Hematopoietic multipotent progenitor cell treated with erythropoietin and hydrocortisone succinate and interleukin-3 and kit ligand, for 8 days (in vitro differentiated cells): ENCODE measurements at places on chromosomes 1 and 21.

GRCh38 chr1:50027794-50028193 is 4.0 kb upstream of the AGBL4 start:
- DNase-seq, result no peak

GRCh38 chr1:36864182-36864822 is 170.0 kb downstream of the GRIK3 start:
- DNase-seq, result no peak

DNA sequence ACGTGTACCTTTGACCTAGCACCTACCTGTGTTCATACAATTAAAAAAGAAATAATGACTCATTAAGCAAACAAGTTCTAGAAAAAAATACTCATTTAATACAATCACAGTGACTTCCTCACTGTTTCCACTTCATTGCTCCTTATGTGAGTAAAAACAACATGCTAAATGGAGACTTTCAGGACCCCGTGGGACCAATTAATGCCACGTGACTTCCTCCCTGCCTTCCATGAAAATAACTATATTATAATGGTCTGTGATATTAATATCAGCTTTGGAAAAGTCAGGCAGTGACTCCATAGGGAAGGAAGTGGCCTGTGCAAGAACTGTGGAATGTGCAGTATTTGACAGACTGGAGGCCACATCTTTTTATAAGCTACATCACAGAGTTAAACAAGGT is 337.8 kb downstream of the HLX start:
- no peak for DNase-seq

GRCh38 chr1:156781585-156782186 is 14.4 kb downstream of the PRCC start:
- DNase-seq, result no peak

GRCh38 chr21:14911351-14911750 is 153.4 kb downstream of the NRIP1 start:
- no peak for DNase-seq

DNA sequence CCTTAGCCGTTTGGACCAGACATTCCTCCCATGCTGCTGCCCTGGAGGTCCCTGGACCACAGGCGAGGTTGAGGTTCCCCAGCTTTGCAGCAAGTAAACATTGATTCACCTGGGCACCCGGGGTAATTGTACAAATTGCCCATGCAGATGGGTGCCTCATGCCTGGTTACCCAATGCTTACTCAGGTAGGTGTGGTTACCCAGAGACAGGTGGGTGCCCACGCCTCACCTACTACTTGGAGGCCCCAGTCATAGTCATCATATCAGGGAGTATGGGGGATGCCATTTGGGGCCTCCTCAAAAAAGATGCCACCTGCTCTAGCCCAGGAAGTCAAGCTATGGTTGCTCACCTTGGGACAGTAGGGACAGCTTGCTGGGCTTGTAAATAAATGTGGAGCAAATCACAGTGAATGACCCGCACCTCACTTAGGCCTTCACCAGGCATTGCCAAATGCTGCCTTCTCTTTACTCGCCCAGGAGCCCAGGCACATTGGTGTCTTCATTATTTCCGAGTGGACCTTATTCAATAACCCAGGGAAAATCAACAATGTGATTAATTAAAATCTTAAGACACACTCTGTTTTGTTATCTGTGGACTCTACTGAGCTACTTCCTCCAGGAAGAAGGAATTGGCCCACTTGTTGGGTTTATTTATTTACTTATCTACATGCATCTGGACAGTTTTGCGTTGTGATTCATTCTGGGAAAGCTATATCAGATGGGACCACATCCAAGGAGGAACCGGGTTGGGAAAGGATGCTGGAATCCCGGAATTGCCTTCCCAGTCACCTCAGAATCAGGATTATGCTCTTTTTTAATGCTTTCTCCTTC is 35.6 kb upstream of the GRHL3 start:
- no peak for DNase-seq

DNA sequence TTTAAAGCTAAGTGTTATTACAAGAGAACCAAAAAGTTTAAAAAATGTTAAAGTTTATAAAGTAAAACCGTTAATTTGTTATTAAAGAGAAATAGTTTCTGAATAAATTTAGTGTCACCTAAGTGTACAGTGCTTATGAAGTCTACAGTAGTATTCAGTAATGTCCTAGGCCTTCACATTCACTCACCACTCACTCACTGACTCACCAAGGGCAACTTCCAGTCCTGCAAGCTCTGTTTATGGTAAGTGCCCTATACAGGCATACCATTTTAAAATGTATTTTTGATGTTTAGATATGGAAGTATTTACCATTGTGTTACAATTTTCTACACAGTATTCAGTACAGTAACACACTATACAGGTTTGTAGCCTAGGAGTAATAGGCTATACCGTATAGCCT is 60.1 kb upstream of the GCLM start:
- DNase-seq, result no peak

- peak; percentile 72 for DNase-seq
Measured at GRCh38 chr1:173409613-173410012, 67.5 kb upstream of the PRDX6 start.

DNA sequence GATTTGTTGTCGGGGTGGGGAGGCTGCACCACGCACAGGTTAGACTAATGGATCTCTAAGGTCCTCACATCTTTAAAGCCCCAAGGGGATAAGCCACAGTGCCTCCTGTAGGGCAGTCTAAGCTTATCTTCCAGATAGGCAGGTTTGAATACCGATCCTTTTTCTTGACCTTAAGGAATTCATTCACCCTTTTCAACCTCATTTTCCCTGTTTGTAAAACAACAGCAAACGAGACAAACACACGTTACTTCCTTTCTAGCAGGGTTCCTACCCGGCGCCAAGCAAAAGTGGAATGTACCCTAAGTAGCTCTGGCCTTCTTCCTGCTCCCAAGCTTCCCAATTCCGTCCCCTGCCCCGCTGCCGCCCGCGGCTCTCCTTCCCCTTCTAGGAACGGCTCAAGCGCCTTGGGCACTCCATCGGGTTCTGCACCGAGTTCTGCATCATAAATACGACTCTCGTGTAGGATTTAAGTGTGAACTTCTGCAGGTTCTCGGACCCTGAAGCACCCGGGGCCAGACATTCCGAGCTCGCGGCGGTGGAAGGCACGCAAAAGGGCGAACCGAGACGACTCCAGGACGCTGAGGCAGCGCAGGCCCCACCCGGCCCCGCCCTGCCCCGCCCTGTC is 548 bp upstream of the CDC20 start:
- peak; percentile 70 for DNase-seq

DNA sequence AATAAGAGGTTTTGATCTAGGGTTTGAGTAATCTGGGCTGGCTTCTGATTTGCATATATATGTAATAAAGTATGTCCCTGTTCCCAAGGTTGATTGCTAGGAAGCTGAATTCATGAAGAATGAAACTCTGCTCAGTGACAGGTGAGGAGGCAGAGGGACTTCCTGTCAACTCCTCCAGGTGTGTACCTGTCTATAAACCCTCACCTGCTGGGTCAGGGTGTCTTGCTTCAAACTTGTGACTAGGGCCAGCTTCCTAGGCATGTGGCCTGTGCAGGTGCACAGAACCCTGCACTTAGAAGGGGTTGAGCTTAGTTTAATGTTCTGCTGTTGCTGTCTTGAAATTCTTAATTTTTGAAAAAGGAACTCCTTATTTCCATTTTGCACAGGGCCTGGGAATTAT is 21.1 kb downstream of the OLFML3 start:
- no peak for DNase-seq

- DNase-seq, result no peak
Measured at GRCh38 chr1:23196627-23197328, 20.5 kb downstream of the HTR1D start.

DNA sequence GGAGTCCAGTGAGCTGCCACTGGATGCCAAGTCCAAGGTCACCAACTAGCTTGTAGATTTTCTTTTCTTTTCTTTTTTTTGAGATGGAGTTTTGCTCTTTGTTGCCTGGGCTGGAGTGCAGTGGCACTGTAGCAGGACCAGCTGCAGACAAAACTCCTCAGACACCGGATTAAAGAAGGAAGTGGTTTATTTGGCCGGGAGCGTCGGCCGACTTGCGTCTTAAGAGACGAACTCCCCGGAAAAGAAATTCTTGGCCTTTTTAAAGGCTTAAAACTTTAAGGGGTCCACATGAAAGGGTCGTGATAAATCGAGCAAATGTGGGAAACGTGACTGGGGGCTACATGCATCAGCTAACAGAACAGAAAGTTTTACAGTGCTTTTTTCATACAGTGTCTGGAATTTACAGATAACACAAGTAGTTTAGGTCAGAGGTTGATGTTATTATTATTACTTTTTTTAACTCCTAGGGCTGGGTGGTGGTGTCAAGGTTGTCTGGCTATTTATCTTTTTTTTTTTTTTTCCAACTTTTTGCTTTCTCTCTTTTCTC is 36.4 kb upstream of the CFAP126 start:
- DNase-seq, result no peak

DNA sequence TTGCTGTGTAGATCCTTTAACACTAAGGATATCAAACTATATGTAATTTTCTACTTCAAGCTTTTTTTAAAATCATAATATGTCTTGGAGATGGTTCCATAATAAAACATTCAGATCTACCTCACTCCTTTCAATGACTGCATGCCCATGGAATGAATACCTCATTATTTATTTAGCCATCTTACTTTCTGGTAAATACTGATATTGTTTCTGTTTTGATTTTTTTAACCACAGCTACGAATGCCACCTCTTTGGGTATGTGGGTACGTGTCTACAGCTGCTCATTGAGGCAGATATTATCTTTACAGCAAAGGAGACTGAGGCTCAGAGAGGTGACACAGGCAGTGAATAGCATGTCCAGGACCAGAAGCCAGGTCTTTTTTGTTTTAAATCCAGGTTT is 215.7 kb downstream of the ST6GALNAC3 start:
- DNase-seq, result no peak

GRCh38 chr1:95415146-95415545 is 181.1 kb downstream of the RWDD3 start:
- no peak for DNase-seq

DNA sequence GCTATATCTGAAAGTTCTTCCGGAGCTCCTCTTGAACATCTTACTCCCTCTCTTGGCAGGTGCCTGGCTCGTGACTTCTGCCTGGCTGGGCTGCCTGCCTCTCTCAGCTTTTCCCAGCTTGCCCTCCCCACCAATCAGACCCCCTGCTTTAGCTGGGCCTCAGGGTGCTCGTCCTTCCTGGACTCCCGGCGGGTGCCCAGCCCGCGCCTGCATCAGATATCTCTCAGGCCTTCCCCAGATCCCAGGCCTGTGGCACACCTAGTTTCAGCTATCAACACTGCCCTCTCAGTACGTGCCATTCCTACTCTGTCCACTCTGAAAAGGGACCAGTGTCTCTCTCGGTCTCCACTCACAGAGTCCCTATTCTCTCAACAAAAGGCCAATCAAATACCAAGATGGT is 96.5 kb upstream of the CLDN14 start:
- DNase-seq, result no peak

GRCh38 chr1:41704196-41704595 is 214.5 kb downstream of the HIVEP3 start:
- DNase-seq, result no peak

DNA sequence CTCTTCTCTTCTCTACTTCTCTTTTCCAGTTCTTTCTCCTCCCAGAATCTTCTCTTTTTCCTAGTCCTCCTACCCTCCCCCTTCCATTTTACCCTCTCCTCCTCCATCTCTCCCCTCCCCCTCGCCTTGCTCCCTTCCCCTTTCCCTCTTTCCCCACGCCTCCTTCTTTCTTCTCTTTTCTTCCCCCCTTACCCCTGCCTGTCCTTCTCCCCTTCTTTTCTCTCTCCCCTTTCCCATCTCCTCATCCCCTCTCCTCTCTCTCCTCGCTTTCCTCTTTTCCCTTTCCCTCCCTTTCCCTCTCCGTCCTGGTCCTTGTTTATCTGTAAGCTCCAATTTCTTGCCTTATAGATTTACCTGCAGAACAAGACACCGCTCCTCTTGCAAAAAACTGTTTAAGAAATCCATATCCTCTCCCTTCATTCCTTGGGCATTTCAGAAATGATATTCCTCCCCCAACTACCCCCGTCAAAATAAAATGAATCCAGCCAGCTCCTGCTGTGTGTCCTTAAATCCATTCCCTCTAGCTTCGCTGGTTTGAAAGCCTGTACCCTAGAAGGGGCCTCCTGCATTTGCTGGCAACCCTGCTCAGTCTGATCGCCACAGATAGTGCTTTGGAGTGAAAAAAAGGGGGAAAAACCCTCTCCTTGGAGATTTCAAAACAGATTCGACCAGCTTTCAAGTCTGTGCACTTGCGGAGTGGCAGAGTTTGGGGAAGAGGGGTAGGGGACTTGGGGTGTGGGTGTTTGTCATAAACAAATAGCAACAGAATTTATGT is 89.4 kb downstream of the PAPPA2 start:
- no peak for DNase-seq

DNA sequence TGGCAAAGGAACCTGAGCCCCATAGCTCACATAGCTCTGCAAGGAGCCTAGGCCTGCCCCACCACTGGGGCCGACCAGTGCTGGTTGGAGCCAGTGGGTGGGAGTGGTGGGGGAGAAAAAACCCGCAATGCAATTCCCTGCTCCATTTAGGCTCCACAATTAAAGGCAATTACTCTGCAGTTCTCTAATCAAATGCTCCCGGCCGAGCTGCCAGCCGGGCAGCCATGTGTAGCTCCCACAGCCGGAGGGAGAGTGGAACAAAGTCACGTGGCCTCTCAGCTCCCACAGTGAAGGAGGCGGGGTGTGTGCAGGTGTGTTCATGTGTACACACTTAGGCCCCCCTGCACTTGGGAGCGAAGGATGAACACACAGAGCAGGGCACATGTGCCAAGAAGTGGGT is 81.6 kb downstream of the KIRREL1 start:
- DNase-seq, result no peak

DNA sequence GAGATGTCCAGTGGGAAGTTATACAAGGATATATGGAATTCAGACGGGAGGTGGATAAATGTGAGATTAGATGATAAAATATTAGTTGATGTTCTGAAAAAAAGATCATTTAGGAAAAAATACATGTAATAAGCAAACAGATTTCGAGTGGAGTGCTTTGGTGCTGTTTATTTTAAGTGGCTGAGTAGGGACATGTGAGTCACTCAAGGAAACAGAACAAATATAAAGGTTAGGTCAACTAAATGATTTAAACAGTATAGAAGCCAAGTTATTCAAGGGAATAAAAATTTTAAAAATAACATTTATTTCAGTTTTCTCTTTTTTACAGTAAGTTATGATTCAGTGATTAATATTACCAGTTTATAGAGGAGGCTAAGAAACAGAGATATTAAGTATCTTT is 1046.7 kb upstream of the B3GALT2 start:
- no peak for DNase-seq

- DNase-seq, result no peak
Measured at GRCh38 chr1:1130206-1131120, 14.6 kb upstream of the C1orf159 start.

- no peak for DNase-seq
Measured at GRCh38 chr1:153396461-153396860, 5.6 kb upstream of the S100A8 start.

- peak; percentile 84 for DNase-seq
Measured at GRCh38 chr1:182789138-182790076, at the start of gene NPL. TSS of gene NPL (plus strand) at chr1:182789773. CDS start at chr1:182794372, 4,599 bp downstream.
